Activated T-helper 1 cell treated with Interleukin-2 at 50 U/mL for 16 hours (primary cell): ENCODE measurements at places on chromosomes 3 and 15.

GRCh38 chr3:12869035-12869621 lies 27.8 kb upstream of the RPL32 start:
- no peak for DNase-seq

DNA sequence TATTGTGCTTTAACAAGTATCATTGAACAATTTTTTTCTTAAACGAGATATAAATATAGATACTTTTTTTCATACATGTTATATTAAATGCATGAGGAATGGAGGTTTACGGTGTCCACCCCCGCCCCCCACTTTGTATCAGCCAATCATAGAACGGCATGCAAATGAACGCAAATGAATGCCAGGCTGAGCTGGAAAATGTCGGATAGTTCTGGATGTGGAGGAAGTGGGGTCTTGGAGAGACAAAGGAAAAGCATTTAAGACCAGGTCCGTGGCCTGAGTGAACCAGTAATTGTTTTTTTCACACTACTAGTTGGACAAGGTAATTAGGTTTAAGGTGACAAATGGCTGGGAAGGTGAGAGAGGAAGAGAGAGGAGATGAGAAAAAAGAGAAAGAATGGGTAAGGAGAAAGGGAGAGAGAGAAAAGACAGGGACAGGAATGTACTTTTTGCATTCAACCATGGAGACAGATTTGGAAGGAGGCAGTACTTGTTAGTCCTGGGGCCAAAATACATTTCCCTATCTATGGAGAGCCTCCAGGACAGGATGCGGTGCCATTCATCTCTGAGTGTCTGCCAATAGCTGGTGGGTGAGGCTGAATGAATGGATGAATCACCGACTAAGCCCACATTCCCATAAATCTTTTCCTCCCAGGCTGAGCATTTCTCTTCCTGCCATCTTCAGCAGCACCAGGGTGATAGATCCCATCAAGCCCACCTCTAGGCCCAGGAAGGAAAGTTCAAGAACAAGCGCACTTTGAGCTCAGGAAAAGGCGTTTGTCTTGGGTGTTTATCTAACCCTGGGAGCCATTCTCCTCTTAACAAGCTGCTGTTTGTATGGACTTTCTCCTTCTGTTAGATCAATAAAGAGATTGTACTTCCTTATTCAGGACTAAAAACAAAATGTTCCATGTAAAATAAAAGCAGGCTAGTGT lies 1.4 kb upstream of the RAD18 start:
- DNase-seq: no peak

GRCh38 chr15:31332020-31332680 lies 5.5 kb downstream of the KLF13 start:
- no peak for DNase-seq

GRCh38 chr3:14478956-14479550 lies 61.1 kb downstream of the GRIP2 start:
- no peak for DNase-seq

- DNase-seq: no peak
These were observed 406 bp upstream of the MPI start for GRCh38 chr15:74889390-74889882.
